AG04449 (cell line): ENCODE measurements at places on chromosomes 6 and 20.

DNA sequence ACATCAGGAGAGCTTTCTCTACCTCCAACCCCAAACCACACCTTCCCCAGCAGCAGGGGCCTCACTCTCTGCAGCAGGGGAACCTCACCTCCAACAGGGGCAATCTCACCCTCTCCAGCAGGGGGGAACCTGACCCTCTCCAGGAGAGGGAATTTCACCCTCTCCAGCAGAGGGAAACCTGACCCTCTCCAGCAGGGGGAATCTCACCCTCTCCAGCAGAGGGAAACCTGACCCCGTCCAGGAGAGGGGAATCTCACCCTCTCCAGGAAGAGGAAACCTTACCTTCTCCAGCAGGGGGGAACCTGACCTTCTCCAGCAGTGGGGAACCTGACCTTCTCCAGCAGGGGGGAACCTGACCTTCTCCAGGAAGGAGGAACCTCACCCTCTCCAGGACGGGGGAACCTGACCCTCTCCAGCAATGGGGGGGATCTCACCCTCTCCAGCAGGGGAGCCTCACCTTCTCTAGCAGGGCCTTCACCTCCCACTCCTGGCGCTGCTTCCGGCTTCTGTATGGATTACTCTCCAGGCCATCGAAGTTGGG lies 3.1 kb downstream of the B3GALT4 start:
- DNase-seq: no peak

DNA sequence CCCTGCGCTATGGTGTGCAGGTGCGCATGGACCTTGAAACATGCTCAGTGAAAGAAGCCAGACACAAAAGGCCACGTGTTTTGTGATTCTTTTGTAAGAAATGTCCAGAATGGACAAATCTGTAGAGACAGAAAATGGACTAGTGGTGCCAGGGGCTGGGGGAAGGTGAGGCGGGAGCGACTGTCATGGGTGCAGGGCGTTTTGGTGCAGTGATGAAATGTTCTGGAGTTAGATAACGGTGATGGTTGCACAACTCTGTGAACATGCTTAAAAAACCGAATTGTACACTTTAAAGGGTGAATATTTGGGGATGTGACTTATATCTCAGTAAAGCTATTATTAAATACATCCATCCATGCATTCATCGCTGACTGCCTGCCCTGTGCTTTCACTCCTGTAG lies 31.7 kb upstream of the NTSR1 start:
- no peak for DNase-seq

- no peak for DNase-seq
These were observed 62.5 kb downstream of the RREB1 start for GRCh38 chr6:7170117-7170732.

DNA sequence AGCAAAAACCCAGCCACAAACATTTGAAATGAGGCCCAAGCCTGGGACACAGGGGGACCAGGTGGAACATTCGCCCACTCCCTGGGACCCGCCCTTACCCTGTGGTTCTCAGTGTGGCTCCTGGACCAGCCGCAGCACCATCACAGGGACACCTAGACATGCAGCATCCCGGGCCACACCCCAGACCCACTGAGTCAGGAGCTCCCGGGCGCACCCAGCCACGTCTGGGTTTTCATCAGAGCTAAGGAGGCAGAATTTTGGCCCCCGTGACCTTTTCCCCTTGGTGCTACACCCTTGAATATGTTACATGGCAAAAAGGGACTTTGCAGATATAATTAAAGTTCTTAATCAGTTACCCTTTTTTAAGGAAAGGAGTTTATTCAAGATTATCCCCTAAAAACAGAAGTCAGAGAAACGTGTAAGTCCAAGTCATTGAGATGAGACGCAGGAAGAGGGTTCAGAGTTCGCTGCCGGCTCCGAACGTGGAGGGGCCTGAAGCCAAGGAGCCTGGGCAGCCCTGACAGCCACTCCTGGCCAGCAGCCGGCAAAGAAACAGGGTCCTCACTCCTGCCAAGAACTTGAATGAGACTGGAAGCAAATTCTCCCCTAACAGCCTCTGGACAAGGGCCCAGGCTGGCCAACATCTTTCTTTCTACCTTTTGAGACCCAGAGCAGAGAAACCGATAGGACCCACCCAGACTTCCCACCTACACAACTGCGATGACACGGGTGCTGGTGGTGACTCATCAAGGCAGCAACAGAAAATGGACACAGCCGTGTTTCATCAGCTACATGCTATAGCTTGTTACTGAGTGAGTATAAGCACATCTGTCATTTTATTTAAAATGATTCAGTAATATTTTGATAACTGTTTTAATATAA lies 25.3 kb downstream of the BFSP1 start:
- DNase-seq: no peak

DNA sequence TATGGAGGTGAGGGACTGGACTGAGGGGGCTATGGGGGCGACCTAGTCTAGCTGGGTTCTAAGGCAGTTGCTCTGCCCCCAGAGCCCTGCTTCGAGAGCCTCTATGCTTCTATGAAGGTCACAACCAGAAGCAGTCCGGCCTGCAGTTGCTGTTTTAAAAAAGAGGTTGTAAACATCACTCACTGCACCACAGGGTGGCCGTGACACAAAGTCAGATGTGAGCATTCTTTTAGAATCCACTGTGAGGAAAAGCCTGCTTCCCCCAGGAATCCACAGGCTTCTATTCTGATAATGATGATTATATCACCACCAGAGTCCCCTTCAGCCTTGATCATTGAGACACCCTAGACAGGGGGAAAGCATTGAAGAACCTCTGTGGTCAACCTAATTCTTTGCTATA lies 229.7 kb upstream of the AGPAT4 start:
- no peak for DNase-seq

DNA sequence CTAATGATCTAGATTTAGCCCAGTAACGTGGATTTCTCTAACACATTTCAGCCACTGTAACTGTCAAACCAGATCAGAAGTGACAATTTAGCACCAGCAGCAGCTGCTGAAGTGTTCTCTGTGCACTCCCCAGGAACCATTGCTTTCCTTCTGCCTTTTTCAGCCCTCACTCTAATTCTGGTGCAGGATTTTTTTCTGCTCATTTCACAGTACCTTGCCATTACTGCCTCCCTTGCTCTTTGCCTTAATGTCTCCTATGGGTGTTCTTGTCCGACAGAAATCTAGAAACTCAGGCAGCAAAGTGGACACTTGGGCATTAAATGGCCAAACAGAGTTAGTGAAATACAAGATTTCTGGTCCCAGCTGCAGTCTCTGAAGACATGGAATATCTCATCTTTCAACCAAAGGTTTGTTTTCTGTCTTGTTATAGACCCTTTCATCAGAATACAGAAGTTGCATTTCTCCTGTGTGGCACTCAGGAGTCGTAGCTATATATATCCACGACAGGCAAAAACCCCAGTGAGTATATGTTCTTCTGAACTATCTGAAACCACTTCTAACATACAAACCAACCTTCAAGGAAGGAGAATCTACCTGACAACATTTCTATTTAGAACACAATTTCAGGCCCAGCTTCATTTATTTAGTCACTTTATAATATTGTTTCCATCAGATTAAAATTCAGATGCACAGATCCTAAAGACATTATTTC lies 92.9 kb downstream of the THEMIS start:
- no peak for DNase-seq

- no peak for DNase-seq
These were observed 150.2 kb downstream of the IMPG1 start for GRCh38 chr6:75922226-75922625.

GRCh38 chr6:39758905-39759605 lies 33.1 kb upstream of the DAAM2 start:
- no peak for DNase-seq

DNA sequence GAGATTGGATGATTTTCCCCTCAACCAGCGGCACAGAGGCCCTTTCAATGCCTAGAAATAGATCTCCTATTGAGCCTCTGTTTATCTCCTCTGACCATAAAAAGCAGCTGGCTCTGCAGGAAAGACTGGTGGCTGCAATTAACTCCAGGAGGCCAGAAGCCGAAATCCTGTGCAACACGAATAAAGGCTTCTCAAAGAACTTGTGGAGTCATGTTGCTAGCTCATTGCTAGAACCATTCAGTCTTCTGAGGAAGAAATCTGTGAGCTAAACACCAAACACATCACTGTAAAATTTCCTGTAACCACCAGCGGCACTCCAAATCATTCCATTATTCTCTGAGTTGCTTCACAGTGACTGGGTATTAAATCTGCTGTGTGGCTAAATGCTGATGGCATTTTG lies 49.1 kb upstream of the TPD52L1 start:
- DNase-seq: peak; percentile 80

GRCh38 chr6:12359036-12359435 lies 68.9 kb downstream of the EDN1 start:
- no peak for DNase-seq
